ENCODE measurements at places on chromosomes 12 and 14.

- no peak for DNase-seq
These were observed 102.4 kb upstream of the ATF1 start for GRCh38 chr12:50661300-50662115.

GRCh38 chr14:68279777-68280233 lies 460.2 kb downstream of the RAD51B start:
- no peak for DNase-seq

DNA sequence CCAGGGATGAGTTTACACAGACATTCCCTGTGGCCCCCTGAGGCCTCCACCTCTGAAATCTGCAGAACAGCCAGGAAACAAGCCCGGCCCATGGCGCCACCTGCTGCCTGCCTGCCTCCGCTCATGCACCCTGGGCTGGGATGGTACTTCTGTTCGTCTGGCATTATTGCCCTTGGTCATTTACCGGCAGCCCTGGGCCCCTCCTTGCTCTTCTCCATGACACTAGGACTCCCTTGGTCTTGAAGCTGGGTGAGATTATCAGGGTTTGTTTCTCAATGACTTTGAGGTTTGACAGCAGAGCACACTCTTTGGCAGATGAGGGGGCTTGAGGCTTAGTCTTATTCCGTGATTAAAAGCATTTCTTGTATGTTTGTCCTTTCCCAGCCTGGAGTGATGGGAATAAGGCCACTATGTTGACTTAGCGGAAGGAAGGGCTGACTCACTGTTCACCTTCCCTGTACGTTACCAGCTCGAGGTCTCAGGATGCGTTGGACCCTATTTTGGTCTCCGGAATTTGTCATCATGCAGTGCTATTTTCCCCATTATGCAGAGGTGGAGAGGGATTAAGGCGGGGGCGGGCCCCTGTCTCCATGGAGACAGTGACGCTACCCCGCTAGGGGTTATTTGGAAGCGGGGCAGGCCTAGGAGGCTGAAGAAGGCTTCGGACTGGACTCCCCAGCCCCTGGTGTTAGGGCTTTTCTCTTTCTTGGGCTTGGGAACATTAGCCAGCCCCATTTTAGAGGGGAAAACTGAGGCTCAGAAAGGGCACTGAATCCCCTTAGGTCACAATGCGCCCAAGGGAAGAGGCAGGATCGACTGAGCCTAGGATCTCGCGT lies 706 bp upstream of the PEX5 start:
- peak; percentile 67 for DNase-seq

DNA sequence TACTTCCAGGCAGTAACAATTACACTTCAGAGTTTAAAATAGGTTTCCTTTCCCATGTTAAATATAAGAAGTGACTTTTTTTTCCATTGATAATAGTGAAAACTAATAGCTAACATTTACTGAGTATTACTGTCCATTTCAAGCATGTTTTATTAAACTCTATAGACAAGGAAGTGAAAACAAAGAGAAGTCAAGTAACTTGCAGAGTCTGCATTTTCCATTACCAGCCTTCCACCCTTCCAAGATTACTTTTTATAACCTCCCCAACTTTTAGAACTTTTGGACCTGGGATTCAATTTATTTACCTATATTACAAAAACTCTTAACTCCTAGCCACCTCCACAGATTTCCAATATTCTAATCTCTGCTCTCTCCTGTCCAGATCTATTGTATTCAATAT lies 67.7 kb downstream of the SEC23A start:
- no peak for DNase-seq

DNA sequence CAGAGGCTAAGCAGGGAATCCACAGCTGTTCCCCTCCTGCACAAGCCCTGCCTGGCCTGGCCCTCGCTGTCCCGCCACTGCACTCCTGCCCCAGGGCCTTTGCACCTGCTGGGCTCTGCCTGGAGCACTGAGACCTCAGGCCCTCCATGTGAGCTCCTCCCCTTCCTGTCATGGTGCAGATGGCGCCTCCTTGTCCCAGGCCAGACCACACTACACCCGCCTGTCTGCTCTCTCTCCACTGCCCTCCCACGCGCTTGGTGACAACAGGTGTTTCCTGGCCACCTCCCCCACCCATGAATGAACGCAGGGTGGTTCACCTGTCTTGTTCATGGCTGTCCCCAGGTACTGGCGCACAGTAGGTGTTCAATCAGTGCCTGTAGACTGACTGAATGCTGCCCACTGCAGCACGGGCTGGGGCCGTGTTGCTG lies 82.9 kb downstream of the NCOR2 start:
- no peak for DNase-seq

- no peak for DNase-seq
These were observed 125.3 kb upstream of the PWP1 start for GRCh38 chr12:107560165-107560898.

GRCh38 chr14:24576771-24577170 lies 721 bp upstream of the CTSG start:
- no peak for DNase-seq

DNA sequence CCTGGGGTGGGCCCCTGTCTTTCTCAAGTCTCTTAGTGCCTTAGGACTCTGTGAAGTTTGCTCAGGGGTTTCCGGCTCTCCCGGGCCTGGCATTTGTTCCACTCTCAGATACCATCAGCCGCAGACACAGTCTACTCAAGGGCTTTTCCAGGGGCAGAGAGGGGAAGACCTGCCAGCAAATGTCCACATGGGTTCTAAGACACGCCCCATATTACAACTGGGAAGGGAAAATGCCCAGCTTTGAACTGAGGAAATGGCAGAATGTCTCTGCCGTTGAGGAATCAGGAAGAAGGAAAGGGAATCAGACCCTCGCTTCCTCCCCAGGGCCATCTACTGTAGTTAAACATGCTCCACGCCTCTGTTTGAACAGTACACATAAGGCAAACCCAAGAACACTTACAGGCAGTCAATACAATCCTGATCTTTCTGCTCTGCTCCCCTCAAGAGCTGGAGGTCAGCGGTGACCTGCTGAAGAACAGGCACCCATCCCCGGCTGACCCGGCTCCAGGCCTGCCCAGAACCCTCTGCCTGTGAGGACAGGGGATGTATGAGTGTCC lies 7.9 kb downstream of the CCDC85C start:
- DNase-seq, result no peak

DNA sequence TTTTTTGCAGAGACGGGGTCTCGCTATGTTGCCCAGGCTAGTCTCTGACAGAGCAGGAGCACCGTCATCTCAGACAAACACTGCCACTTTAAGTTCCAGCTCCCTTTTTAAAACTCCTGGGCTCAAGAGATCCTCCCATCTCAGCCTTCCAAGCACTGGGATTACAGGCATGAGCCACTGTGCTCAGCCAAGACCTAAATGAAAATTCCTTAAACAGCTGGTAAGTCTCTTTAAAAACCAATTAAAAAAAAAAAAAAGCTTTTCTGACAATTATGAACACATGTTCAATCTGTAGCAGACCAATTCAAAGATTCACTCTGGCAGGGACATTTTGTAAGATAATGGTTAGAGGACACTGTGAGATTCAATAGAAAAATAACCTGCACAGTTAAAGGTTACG lies 77.8 kb downstream of the HECTD4 start:
- no peak for DNase-seq

DNA sequence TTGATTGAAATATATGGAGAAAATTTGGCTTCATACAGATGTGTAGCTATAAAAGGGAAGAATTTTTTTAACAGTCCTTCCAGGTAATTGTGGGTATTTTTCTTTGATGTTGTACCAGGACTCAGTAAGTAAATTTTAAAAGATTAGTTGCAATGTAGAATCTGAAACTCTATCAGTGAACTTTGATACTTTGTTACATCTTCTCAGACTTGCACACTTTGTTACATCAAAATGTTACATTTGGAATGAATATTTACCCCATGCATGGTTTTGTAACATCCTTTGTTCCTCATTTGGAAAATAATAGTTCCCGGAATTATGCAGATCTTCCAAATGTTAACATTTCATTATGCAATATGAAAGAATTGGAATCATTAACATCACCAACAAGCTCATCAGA lies 13.8 kb downstream of the MTHFD1 start:
- DNase-seq, result no peak

DNA sequence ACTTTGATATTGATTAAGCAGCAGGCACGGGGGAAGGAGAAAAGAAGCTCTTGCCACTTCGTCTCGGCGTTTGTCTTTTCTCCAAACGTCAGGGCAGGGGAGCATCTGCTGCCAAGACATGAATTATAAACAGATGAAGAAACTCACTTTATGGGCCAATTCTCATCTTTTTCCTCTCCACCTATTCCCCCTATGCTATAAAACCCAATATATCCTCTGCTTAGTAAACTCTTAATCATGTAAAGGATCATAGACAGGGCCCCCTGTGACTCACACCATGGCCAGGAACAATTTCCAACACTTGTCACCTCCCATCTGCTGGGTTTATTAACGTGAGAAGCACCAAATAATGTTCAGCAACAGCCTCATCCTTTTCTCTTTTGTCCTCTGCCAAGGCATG lies 1092.1 kb upstream of the TMEM132C start:
- DNase-seq, result no peak

GRCh38 chr12:89622115-89622514 lies 86.5 kb downstream of the ATP2B1 start:
- DNase-seq, result peak; percentile 35

- DNase-seq, result peak; percentile 97
These were observed 175.2 kb upstream of the HMGA2 start for GRCh38 chr12:65649126-65649525.

- DNase-seq, result no peak
These were observed 64.1 kb upstream of the HIF1A start for GRCh38 chr14:61631045-61631687.

- no peak for DNase-seq
These were observed 30.8 kb upstream of the PNMA1 start for GRCh38 chr14:73744874-73745529.

DNA sequence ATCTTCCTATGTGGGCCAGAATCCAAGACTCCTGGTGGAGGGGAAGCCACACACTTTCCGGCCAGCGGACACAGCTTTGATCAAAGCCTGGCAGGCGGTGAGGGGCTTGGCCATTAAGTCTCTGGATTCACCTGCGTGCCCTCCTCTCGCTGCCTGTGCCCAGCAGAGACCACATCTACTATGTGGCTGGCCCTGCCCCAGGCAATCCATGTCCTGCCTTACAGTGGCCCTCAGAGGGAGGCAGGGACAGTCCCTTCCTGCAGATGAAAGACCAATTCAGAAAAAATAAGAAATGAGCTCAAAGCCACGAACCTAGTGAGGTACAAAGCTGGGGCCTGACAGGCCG lies 82.7 kb upstream of the GPR68 start:
- DNase-seq, result no peak

- no peak for DNase-seq
These were observed 7.1 kb upstream of the TMEM30B start for GRCh38 chr14:61288228-61288627.

- DNase-seq, result no peak
These were observed 21.4 kb upstream of the HECTD1 start for GRCh38 chr14:31229009-31229408.

DNA sequence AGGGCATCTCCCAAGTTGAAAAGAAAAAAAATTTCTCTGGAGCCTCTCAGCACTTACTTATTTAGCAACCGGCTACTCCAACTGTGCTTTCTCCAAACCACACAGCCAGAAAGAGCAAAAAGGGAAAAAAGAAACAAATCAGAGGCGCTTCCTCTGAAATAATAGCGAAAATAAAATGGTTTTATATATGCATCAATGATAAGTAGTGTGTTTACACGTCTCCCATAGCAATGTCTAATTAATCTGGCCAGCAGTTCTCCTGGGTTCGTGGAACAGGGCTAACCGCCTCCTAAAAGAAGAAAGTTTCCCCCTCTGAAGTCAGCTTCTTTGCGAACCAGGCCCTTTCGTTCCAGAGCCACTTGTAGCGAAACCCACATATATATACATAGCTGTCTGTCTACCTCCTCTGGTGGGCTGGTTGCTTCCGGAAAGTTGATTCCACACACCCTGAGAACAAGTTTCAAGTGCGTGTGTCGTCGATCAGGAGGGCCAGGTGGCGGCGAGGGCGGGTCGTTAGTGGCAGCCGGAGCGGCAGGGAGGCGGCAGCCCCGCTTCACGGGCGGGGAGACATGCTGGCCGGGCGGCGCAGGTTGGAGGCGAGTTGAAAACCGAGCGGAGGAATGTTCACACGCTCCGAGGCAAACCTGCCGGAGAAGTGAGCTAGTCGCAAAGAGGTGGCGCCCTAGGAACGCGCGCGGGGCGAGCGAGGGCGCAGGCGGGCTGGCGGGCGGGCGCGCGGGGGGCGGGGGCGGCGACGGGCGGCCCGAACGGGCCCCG lies 2.7 kb downstream of the PTHLH start:
- peak; percentile 33 for DNase-seq

DNA sequence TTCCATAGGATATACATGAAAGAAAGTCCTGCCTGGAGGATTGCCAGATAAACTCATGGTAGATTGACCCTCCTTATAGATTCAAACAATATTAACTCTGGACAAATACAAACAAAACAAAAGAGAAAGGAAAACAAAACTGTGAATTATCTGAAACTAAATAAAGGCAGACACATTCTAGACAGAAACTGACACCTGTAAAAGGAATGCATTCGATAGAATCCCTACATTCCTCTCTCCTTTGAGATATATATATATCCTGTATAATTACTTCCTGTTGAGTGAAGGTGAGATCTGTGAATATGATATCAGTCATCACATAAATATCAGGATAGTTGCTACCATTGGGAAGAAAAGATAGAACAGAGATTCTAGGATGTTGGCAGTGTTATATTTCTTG lies 948.4 kb upstream of the ATXN7L3B start:
- no peak for DNase-seq

DNA sequence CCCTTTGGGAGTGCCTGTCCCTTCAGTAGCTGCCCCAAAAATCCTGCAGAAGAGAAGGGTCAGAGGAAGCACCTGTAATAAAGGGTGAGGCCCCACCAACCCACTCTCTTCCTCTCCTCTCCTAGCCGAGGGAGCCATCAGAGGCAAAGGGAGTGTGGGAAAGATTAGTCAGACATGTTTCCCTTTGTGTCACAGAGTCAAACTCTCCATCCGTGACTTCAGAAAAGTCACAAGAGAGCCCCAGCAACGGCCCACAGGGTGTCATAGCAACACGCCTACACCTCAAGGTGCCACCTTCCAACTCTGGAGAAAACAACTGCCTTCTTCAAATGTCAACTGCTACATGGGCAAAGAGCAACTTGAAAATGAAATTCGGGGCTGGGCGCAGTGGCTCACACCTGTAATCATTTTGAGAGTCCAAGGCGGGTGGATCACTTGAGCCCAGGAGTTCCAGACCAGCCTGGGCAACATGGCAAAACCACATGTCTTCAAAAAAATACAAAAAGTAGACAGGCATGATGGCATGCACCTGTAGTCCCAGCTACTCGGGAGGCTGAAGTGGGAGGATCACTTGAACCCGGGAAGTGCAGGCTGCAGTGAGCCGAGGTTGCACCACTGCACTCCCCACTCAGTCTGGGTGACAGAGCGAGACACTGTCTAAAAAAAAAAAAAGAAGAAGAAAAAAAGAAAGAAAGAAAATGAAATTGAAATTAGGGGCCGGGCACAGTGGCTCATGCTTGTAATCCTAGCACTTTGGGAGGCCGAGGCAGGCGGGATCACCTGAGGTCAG lies 17.7 kb upstream of the CD27 start:
- DNase-seq, result no peak

All from fibroblast of skin of scalp (primary cell).